ENCODE measurements at places on chromosomes 3 and 15.
A peak's percentile ranks its signal among the peaks of the same experiment; 100 is the strongest.

- DNase-seq = no peak
Measured at GRCh38 chr3:94024385-94024784, 4.0 kb downstream of the STX19 start.

GRCh38 chr3:69420781-69421520, 35.1 kb upstream of the FRMD4B start:
- DNase-seq = peak; percentile 62

DNA sequence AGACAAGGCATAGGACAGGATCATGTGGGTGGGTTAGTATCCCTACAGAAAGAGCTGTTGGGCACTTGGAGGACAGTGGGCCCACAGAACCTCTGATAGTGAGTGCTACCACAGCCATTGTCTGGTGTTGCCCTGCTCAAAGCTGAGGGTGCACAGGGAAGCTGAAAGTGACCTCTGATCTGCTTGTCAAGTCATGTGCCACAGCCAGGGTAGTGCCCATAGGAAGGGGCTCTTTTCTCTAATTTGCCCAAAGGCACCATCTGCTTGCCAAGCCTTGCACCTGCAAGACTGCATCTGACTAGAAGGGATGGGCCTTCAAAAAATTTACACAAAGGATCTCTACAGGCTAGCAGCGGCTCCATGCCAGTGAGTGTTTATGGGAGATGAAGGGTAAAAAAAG, 87.4 kb upstream of the GSK3B start:
- DNase-seq = no peak

- no peak for DNase-seq
Measured at GRCh38 chr3:108008931-108009639, 81.7 kb downstream of the CD47 start.

GRCh38 chr3:110390372-110390771, 681.2 kb upstream of the NECTIN3 start:
- DNase-seq = no peak

- DNase-seq = no peak
Measured at GRCh38 chr3:350871-351371, 154.4 kb downstream of the CHL1 start.

DNA sequence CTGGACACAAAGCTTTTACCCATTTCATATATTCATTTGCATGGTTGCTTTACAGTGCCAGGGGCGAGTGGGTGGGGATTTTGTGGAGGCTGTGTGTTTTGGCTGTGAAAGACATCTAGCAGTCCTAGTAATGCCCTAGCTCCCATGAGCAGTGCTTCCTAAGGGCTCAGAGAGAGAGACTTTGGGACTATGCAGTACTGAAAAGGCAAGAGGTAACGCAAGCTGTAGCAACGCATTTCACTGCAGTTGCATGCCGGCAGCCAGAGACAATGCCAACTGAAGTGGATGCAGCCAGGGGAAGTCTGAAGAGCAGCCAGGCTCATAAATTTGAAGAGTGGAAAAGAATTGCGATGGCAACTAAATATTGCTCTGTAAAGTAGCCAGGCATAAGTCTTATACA, 27.4 kb upstream of the ATP10A start:
- DNase-seq = no peak

DNA sequence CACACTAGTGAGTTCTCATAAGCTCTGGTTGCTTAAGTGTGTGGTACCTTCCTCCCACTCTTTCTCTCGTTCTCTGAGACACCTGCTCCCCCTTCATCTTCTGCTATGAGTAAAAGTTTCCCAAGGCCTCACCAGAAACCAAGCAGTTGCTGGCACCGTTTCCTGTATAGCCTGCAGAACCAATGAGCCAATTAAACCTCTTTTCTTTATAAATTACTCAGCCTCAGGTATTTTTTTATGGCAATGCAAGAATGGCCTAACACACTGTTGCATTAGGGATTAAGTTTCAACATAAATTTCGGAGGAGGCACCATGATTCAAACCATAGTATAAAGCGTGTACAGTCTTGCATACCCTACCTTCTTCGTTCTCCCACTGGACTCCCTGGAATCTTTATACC, 252.3 kb upstream of the CHRM5 start:
- no peak for DNase-seq

DNA sequence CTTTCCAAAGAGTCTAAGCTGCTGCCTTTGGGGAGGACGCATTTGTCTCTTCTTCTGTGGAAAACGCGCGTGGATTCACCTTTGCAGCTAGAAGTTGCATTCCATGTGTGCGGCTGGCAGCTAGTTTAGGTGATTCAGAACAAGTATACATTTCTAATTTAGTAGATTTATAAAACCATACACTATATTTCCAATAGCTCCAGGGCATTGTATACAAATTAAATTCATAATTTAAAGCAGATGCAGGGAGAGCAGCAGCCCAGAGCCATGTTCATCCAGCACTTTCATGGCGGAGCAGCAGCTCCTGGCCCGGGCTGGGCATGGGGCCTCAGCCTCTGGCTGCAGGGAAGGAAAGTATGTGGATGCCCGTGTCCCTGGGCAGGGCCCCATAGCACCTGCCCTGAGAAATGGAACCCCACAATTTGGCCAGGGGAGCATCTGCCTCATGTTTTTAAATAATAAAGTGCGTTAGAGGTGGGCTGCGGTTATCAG, 42.8 kb upstream of the SEC22A start:
- DNase-seq = no peak

- no peak for DNase-seq
Measured at GRCh38 chr3:173709026-173709425, 311.5 kb downstream of the NLGN1 start.

DNA sequence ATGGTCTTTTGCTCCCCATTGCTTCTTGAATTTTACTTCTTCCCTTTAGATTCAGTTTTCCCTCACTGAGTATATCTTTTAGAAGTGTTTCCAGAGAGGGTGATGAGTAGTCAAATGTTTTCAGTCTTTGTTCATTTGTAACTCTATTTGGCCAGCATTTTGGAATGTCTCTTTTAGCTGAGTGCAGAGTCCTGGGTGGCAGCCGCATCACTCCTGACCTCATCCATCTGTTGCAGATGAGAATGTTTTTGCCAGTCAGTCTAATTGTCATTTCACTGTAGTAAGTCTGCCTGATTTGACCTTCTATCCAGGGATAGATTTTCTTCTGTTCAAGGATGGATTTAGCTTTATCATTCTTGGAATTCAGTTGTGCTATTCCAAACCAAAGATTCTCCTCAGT, 7.3 kb downstream of the SRPRB start:
- no peak for DNase-seq

DNA sequence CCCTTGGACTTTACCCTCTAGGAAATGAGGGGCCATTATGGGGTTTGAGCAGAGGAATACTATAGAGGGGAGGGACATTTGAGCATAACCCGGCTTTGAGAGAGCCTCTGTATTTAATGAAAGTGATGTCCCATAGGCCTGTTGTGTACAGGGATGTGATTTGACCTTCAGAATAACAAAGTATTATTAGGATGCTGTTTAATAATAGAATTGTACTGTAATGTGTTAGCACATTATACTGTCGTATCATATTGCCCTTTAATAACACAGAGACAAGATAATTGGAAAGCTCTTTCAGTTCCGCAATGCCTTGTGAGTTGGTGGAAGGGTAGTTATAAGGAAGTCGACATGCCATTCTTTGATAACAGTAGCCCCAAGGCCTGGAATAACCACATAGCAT, 328.3 kb downstream of the RYR3 start:
- DNase-seq = no peak

DNA sequence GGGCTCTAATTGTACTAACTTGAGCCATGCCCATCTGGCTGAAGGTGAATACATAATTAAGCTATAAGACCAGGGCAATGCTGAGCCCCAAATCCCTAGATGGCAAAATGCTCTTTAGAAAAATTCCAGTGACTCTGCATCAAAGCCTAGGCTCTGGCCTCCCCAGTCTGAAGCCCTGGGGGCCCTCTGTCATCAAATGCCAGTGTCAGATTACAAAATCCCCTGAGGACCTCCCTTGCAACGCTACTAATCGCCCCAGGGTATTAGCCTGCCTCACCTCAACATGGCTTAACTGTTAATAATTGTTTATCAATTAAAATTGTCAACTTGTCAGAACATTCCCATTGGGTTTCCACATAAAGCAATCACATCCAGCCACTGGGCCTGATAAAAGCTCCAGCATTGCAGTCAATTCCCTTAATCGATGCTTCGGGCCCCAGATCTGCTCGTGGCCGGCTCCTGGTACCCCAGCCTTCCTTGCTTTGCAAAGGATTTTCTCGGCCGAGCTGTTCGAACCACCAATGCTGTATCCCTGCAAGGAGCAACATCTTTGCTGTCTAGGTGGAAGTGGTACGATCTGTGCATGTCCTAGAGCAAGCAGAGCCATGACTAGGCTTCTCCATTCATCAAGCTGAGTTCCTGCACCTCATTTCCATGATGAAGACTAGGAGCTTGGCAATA, 151.7 kb downstream of the MEGF11 start:
- no peak for DNase-seq

DNA sequence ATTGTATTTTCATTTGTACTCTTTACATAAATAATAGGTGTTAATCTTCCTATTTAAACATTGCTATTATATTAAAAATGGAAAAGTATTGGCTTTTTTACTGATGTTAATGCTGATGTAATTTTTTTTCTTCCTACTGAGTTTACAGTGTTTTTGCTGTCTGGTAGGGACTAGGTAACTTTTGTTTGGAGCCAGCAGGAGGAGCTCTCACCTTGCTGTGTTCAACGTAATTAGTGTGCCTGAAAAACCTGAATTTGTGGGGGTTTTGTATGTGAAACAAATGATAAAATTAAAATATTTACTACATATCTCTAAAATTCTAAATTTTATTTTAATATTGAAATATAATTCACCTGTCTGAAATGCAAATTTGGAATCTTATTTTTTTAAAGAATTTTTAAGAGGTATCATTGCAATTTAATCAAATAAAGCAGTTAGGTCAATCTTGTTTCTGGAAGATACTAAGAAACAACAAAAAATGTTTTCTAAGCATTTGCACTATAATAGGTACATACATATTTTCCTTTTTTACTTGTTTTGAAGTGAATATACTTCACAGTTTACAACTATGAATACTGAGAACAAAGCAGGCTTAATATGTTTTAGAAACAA, 48.8 kb downstream of the EPHA6 start:
- no peak for DNase-seq

GRCh38 chr3:20322085-20322484, 136.1 kb upstream of the SGO1 start:
- no peak for DNase-seq

DNA sequence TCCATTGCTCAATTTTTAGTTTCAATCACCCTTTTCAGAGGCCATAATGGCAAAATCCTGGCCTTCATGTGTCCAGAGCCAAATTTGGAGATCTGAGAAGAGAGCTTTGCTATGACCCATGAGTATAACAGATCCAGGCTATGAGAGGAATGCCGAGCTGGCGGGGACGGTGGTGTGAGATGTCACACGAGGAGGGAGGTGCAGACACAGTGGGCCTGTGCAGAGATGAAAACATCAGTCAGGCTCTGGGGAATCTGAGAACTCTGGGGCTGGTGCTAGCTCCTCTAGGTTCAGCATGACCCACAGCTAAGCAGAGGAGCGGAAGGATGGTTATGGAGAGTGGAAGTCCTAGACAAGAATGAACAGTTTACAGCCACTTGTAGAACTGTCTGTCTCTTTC, 398.3 kb upstream of the ATP10A start:
- DNase-seq = peak; percentile 73

DNA sequence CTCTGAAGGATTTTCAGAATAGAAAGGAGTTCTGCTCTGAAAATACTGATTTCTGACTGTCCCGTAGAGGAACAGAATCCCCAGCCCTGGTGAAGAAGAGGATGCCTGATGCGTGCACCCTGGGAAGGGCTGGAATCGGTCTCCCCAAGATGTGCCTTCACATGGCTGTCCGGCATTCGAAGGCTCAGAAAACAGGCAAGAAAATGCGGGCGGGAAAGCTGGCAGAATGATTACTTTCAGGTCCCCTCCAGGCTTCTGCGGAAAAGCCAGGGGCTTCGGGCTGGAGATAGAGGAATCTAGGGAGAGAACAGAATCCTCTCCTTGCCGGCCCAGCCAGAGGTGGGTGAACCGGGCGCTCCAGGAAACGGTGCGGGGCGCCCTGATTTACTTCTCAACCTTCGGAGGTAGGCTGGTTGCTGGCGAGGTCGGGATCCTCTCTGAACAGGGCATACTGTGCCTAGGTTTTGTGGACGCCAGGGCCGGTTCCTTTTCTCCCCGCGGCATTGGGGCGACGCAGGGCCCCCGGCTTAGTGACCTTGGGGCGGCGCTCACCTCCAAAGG, 2.5 kb downstream of the FOXL2NB start:
- DNase-seq = no peak

GRCh38 chr3:116350119-116350733, 95.1 kb downstream of the LSAMP start:
- no peak for DNase-seq

- DNase-seq = no peak
Measured at GRCh38 chr15:55277116-55277564, 12.5 kb downstream of the RAB27A start.
